Small intestine (tissue), 16 donors: ENCODE measurements at places on chromosomes 16 and 17.

GRCh38 chr16:11349599-11350276 lies 4.5 kb downstream of the RMI2 start:
- DNase-seq: no peak

DNA sequence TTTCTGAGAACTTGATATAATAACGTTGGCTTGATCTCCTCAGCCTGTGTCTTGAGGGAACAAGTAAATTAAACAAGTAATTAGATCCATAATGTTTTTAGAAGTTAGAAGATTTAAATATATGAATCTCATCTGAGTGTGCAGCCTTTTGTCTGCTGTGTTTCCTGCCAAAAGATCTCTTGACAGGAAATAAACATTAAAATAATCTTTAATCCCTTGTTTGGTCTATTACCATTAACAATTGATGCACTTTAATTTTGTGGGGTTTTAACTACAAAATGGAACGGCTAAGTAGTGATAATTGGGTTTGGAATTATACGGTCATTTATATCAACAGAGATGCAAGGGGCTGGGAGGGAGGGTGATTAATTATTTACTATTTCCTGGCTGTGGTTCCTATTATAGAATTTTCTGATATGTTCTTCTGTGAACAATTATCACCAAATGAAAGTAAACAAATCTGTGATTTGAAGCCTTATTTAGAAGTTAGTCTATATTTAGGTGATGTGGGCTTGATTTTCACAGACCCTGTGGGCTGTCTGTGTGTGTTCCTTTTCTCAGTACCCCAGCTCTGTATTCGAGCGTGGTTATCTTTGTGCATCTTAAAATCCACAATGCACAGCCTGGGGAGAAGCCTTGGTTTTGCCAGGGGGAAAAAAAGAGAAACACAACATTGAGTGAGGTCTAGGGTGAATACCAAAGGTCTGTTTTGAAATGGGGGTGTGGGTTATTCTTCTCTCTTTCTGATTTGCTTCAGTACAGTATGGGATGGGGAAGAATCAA lies 556.1 kb downstream of the WWOX start:
- no peak for DNase-seq

- DNase-seq: no peak
These were observed 475.1 kb downstream of the WWOX start for GRCh38 chr16:78574571-78574970.

DNA sequence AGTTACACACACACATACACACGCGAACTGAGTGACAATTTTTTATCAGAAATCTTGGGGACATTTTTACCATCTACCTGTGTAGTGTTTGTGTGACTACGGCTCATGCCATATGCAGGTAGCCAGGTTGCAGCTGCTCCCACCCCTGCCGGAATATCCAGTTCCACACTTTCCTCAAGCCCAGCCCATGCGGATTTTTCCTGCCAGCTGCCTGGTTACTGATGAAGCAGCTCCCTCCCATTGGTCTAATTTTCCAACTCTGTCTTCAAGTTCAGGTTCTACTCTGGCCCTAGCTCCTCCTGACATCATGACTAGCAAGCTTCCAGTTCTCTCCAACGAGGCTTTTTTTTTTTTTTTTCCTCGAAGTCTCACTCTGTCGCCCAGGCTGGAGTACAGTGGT lies 4.8 kb downstream of the GSG1L2 start:
- DNase-seq: peak; percentile 62

DNA sequence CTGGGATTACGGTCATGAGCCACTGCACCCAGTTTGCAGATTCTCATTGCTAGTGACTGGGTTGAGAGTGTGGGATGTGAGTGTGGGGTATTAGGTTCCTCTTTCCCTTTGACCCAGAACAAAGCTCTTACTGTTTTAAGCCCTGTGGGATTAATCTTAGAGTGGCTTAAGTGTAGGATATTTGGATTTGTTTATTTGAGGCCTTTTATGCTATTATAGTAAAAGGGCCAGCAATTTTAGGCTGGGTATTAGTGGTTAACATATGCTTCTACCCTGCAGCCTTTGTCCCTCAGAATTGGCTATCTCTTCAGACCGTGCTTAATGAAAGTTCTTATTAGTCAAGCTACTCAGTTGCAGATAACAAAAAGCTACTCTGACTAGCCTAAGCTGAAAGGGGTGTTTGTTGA lies 3.2 kb downstream of the SGF29 start:
- no peak for DNase-seq

- no peak for DNase-seq
These were observed 8.1 kb upstream of the EPX start for GRCh38 chr17:58184308-58184985.

GRCh38 chr17:66789093-66789492 lies 45.8 kb upstream of the CACNG5 start:
- no peak for DNase-seq

- DNase-seq: no peak
These were observed 78.0 kb downstream of the KNOP1 start for GRCh38 chr16:19639986-19640421.

DNA sequence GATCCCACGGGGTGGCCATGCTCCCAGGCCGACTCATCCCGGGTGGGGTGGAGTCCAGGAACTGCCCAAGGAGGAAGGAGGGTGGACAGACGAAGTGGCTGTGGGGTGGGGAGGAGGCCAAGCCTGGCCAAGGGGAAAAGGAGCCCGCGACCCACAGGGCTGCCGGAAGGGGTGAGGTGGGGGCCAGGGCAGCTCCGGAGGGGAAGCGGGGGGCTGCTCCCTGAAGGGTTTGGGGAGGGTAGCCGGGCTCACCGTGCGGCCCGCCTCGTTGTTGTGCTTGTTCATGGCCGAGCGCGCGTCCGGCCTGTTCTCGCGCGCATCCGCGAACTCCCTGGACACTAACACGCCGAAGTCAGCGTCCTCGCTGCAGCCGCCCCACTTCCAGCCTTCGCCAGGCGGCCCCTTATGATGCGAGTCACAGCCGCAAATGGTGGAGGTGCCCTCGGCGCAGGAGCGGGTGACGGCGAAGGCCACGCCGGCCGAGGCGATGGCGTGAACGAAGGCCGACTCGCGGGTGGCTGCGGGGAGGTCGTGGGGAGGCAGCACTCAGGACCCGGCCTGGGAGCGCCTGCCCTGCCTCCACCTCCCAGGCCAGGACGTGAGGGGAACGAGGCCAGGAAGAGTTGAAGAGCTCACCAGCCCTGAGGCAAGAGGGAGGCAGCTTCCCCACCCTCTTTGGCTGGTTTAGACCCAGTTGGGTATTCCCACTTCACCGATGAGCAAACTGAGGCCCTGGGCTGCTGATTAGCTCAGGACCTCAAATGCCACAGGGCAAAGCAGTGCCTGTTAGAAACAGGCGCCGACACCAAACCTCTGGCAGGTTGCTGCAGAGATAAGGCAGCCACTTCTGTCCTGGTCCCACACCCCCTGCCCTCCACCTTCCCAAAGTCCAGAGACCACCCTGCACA lies 48.7 kb downstream of the WNT3 start:
- no peak for DNase-seq

- no peak for DNase-seq
These were observed 76.4 kb downstream of the GPR139 start for GRCh38 chr16:19997264-19997663.

DNA sequence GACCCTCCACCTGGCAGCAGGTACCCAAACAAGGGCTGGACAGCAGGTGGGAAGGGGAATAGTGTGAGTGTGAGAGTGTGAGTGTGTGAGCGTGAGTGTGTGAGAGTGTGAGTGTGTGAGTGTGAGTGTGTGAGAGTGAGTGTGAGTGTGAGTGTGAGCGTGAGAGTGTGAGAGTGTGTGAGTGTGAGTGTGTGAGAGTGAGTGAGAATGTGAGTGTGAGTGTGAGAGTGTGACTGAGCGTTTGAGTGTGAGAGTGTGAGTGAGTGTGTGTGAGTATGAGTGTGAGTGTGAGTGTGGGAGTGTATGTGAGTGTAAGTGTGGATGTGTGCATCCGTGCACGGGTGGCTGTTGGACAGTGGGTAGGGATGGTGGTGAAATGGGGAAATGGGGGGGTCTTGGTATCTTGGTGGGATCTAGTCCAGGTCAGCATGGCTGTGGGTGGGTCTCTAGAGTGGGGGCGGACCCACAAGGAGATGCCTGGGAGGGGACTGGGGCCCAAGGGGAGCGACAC lies 408 bp downstream of the ADGRG1 start:
- no peak for DNase-seq

DNA sequence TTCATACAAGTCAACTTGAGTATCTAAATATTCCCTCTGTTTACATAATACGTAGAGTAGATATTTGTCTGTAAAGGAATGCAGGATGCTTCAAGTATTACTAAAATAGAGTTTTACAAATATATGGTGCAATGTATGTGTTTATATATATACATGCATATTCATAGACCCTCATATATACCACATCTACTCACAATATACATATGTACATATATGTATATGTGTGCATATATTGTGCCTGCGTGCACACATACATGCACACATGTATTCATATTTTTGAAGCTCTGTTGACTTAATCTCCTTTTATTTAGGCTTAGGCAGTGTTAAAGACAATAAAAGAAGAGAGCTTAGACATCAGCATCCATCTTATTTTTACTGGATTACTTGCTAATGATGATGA lies 616.6 kb upstream of the GOT2 start:
- DNase-seq: no peak

DNA sequence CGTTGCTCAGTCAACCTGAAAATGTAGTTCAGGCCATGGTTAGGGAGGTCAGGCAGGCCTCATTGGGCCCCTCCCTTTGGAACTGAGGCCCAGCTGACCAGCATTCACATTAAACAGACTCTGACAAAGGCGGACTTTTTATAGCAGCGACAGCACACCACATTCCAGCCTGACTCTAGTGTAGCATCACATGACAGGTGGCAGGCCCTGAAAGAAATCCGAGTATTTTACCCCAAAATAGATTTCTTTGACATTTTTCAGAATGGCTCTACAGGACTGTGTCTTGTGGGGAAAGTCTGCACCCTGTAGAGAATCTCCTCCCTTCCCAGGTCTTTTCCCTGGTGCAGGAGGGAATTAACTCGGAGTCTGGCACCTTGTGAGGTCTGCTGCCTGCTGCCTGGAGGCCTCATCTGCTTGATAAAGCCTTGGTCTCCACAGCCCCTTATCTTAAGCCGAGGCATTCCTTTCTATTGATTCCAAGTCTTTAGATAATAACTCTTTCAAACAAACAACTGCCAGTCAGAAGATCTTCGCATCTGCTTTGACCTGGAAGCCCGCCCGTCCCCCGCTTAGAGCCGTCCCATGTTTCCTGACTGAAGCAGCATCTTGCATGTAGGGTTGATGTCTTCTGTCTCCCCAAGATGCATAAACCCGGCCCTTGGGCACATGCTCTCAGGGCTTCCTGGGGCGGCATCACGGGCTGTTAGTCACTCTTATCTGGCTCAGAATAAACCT lies 44.0 kb upstream of the CAPN15 start:
- no peak for DNase-seq

GRCh38 chr17:43529947-43530287 lies 16.2 kb downstream of the ETV4 start:
- DNase-seq: no peak

DNA sequence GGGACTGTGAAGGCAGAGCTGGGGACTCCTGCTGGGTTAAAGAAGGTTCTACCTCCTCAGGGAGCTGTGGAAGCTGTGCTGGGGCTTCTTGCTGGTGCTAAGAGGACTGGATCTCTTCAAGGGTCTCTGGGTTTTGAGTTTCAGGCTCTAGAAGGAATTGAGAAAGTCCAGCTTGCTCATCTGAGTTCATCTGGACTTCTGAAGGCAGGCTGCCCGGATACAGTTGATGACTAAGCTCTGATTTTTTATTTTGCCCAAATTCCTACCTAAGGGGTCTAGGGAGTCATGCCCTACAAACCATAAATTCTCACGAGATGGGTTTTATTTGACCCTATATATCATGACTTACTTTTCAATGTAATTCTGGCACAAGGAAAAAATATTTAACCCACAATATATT lies 46.8 kb upstream of the TMEM97 start:
- no peak for DNase-seq

- DNase-seq: no peak
These were observed 1525.1 kb downstream of the CDH11 start for GRCh38 chr16:63596716-63597115.

DNA sequence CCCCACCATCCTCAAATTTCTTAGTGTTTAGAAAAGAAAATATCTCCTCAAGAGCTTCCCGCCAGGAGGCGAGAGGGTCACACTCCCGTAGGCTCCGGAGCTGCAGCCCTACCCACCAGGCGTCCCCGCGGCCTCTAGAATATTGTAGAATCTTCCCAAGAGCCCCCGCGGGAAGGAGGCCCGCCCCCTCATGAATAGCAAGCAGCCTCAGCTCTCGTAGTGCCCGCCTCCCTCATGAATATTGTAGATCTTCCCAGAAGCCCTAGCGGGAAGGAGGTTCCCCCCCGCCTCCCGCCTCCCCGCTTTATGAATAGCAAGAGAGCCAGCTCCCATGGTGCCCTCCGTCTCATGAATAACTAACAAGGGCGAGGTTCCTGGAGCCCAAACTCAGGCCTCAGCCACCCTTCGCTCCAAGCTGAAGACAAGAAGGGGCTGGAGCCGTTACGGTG lies at the start of gene FBXO47:
Gene FBXO47 (minus strand): TSS at position 114 of the 449 bp plus-strand sequence. CDS start 4,378 bp downstream, outside the sequence.
- DNase-seq: peak; percentile 90

DNA sequence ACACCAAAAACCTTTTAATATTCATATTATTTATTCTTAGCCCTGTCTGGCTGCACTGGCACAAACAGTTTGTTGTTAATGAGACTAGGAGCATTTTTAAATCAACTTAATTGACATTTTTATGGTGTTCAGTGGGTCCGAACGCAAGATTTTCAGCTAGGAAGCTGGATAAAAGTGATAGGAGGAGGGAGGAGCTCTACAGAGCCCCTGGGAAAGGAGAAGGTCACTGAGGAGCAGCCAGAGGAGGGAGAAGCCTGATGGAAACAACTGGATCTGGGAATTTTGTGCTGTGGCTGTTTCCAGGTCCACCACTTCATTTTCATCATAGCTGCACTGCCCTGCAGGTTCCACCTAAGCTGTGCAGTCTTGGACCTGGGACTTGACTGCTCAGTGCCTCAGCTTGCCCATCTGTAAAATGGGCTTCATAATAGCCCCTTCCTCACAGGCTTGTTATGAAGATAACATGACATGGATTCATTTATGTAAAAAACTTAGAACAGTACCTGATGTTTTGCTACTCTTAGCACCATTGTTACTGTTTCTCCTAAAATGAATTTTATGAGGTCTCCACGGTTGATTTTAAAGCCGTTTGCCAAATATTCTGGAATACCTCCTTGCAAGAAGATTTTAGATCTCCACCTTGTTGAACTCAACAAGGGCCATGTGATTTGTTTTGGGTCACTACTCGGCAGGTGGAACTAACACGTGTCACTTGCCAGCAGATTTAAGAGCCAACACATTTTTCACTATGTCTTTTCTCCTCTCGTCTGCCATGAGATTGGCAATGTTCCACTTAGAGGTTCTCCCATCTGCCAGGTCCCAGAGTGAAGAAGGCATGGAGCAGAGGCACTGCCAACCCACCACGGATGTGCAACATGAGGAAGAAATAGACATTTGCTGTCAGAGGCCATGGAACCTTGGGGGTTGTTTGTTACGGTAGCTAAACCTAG lies 18.7 kb upstream of the GRIN2A start:
- no peak for DNase-seq

GRCh38 chr17:39966771-39967170 lies 4.0 kb downstream of the GSDMA start:
- no peak for DNase-seq

- peak; percentile 79 for DNase-seq
These were observed 14.0 kb downstream of the UBALD2 start for GRCh38 chr17:76278952-76279741.
